ENCODE measurements at places on chromosomes 5 and 9. TPM values are rescaled to one million over a fixed set of nuclear protein-coding genes. Genes with fewer than 3 reads are reported as not detected.

DNA sequence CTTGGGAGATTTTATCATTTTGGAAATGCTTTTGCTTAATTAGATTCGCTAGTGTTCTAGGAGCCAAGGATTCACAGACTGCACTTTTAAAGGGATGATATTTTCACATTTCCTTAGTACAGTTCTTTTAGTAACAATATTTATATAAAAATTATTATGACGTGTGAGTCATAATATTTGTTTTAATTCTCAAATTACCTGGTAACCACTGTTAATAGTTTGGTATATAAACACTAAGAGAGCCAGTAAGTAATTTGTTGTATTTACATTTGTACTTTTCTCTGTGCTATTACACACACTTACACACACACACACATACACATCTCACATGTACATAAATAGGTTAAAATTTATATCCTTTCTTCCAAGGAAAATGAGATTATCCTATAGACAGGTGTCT, 58.8 kb upstream of the RAD23B start:
- DNase-seq = no peak

DNA sequence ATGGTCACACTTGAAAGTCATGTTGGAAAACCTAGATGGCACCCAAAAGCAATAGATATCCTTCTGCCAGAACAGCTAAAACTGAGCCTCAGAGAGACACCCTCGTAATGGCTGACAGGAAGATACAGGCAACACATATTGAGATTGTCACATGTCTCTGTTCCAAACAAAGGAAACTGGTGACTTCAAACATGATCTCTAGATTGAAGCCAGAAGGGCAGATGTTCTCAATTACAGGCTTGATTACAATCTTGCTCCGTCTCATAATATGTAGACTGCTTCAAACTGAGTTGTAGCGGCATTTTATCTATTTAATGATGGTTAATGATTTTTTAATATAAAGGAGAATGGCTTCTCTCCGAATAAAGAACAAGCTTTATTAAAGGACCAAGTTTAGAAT, 774.3 kb downstream of the KCTD16 start:
- DNase-seq = no peak

GRCh38 chr5:132688536-132689339, 14.9 kb downstream of the IL4 start:
- no peak for DNase-seq

DNA sequence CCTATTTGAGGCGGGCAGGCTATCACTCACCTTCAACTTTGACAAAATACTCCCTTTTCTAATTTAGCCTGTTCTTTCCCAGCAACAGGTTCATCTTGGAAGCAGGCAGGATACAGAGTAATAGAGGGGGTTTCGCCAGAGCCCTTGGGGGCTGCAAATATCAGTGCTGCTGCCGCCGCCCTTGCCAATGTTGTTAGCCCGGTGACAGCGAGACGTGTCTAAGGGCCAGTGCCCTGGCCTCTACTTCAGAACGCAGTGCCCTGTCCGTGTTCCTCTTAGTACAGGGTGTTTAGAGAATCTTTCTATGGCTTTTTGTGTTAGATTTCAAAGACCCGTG, 703 bp downstream of the FAM120AOS start:
- DNase-seq = peak; percentile 38

- DNase-seq = no peak
These were observed 38.7 kb downstream of the NEURL1B start for GRCh38 chr5:172679628-172680212.

DNA sequence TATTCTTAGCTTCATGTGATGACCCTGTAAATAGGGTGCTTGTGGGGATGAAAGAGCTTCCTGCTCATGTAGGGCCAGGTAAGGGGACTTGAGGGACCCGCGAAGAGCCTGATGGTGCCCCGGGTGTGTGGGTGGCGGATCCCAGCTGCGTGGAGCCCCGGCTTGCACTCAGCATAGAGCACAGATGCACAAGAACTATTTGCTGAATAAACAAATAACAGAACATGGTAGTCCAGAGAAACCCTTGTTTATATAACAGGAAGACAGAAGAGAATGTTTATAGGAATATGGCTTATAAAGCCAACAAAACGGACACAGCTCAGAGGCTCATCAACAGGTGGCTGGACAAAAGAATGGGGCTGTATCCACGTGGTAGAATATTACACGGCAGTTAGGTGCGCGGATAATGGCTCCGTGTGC, 106.9 kb upstream of the COL5A1 start:
- no peak for DNase-seq

- no peak for DNase-seq
These were observed 112.6 kb downstream of the GDNF start for GRCh38 chr5:37727238-37727637.

GRCh38 chr9:36148311-36149051, 11.9 kb downstream of the GLIPR2 start:
- DNase-seq = peak; percentile 96

DNA sequence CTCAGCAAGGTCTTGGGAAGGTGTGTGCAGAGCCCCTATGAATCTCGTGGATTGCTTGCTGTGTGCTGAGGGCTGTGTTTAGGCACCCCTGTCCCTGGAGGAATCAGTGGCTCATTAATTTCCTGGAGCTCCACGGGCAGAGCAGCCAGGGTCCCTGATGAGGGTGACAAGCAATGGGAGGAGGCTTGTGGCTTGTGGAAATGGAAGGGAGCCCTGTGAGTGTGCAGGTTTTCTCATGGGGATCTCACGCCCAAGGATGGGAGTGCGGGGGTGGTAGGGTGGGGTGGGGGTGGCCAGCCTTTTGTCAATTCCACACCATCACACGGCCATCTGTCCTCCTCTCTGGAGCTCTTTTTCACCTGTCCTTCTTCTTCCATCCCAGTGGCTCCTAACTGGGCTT, 25.3 kb downstream of the PHF2 start:
- DNase-seq = no peak

DNA sequence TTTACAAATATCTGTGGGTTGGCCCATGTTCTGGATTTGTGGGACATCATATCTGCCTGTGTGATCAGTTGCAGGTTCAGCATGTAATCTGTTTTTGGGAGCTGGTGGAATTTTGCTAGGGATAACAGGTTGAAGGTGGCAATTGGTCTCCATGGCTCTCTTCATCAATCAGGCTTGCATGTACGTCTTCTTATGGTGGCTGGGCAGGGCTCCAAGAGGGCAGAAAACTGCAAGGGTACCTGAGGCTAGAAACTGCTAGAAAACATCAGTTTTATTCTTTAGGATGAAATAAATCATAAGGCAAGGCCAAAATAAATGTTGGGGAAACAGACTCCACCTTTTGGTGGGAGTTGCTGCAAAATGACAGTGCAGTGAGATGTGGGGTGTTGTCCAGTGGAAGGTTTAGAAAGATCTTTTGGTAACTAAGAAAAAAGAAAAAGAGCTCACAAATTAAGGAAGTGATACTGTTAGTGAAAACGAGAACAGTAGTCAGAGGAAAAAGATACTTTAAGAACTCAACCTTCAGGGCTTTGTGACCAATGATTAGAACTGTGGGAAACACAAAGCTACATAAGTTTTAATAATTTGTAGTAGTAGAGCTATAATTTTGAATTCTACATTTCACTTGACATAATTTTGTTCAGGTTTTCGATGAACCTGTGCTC, 300.7 kb upstream of the IZUMO3 start:
- no peak for DNase-seq

DNA sequence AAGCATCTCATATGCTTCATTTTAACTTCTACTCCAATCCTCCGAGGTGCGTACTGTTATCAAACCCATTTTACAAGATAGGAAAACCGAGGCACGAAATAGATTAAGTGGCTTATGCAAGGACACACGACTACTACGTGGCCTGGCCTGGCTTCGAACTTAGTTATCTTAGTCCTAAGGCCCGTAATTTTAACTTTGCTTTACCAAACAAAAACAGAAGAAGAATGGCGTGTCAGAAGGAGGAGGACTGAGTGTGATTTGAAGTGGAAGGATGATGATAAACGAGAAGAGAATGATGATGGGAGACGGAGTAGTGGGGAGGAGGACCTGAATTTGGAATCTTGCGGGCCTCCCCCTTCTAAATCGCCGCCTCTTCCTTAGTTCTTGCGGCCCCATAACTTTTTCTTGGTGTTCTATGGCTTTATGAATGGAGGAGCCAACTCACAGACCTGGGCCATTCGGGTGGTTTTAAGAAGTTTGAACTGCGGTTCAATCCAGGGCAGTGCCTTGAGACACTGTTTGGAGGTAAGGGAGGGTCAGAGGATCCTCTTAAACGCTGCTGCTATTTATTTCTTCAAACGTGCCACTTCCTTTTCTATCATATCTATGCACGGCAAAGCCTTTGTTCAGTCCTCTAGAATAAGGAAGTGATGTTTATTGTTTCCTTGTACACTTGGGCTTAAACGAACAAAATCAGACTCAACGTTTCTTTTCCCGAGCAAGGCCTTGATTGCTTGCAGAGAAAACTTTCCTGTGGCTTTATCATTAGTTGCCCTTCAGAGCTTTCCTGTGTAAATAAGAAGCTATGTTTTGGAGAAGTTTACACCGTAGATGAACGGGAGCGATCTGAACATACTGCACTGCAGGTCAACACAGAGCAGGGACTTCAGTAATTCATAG, 795 bp downstream of the CNOT8 start:
- no peak for DNase-seq

- DNase-seq = peak; percentile 31
These were observed 101.3 kb upstream of the LARP1 start for GRCh38 chr5:154653764-154654485.

- no peak for DNase-seq
These were observed 479.9 kb downstream of the KDM4C start for GRCh38 chr9:7237473-7238246.

GRCh38 chr9:136921307-136921706, 23.2 kb downstream of the FBXW5 start:
- DNase-seq = no peak

GRCh38 chr9:100852088-100852487, 176.4 kb upstream of the PLPPR1 start:
- DNase-seq = no peak

GRCh38 chr5:73764586-73764985, 138.6 kb downstream of the ARHGEF28 start:
- no peak for DNase-seq

GRCh38 chr5:139140591-139141071, 57.5 kb downstream of the SIL1 start:
- DNase-seq = no peak

DNA sequence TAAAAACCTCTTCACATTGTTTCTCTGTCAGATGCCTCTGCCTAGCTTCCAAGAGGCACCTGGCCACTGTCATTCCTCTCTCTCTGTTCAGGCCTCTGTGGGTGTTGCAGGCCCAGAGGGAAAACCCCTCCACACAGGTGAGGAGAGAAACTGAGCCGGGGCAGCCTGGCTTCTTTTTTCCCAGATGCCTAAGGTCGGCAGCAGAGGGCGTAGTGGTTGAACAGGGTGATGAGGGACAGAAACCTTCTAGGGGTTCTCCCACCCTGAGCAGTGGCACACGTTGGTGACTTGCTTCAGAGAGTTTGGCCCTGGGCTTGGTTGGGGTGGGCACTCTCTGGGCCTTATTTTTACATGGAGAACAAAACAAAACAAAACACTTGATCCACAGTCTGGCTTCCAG, 12.2 kb downstream of the IL9 start:
- no peak for DNase-seq

GRCh38 chr5:132243366-132243977, 14.0 kb upstream of the PDLIM4 start:
- DNase-seq = no peak

GRCh38 chr9:73095425-73095824, 56.2 kb upstream of the ANXA1 start:
- DNase-seq = no peak

GRCh38 chr5:99063737-99064136, 134.9 kb upstream of the CHD1 start:
- DNase-seq = no peak

GRCh38 chr9:128587453-128587852, 35.1 kb downstream of the SPTAN1 start:
- no peak for DNase-seq

DNA sequence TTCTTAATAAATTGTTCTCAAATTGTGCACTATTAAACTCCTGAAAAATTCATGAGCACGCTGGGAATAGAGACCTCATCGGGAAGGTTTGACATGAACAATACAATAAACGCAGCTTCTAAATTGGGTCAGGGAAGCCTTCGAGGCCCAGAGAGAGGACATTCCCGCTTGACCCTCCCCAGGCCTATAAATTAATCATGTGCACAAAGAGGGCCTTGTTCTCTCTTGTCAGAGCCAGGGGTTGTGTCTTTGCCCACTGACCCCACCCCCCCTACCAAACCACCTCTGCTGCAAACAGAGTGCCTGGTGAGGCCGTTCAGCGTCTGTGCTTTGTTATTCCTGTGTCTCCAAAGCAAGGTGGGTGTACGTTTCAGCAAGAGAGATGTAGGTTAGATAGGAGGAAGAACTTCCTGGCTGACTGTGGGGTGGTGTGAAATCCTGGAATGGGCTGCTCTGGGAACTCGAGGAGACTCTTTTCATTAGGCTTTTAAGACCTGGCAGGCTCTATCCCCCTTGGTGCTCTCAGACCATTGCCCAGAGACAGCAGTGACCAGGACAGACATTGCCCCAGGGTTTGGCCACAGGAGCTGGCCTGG, 18.2 kb upstream of the DAB2IP start:
- DNase-seq = no peak

- no peak for DNase-seq
These were observed 7.7 kb upstream of the TTC23L start for GRCh38 chr5:34831303-34831702.

DNA sequence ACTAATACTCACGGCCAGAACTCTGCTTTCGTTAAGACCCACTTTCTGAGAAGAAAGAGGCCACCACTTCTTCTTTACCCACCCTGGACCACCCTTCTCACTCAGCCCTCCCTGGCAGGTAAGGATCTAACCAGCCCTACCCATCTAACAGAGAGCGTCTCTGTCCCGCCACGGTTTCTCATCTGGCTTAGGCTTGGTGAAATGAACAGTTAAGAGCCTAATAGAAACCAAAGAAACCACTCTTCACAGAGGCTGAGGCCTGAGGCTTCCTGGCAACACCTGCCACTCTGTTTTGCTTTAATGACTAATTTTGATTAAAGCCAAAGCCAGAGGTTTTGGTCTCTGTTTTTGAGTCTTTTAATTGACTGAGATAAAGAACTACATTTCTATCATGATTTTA, 354.1 kb upstream of the SLC30A5 start:
- no peak for DNase-seq

- DNase-seq = no peak
These were observed 14.8 kb downstream of the STXBP1 start for GRCh38 chr9:127626752-127627493.

DNA sequence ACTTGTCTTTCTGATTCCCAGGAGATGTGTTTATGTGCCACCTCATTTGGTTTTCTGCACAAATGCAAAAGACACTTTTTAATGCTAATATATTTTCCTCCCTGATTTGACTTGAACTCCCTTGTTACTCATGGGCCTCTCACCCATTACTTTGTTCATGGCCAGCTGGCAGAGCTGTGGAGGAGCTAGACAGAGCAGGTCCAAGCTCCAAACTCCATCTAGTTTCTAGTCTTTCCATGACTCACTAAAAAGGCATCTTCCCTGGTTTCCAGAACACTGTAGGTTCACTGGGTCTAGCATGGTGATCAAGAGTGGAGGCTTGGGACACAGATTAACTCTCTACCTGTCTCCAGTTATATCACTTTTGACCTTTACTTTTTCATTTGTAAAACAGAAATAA, 161.0 kb upstream of the SLC28A3 start:
- DNase-seq = peak; percentile 30

Gene SLC23A1
- not detected for total RNA-seq

Gene CCT5
- 117 TPM for total RNA-seq

Gene ZFP37
- total RNA-seq = 2.0 TPM

Gene KCNV2
- total RNA-seq = not detected

Gene TIFAB
- total RNA-seq = not detected

Gene HRCT1
- 9.3 TPM for total RNA-seq

Gene NOXA1
- total RNA-seq = 2.5 TPM

Gene ALDH1B1
- 19.4 TPM for total RNA-seq

Gene OBP2B
- total RNA-seq = not detected

Gene SMU1
- total RNA-seq = 14.2 TPM

Gene RABGAP1
- total RNA-seq = 38.0 TPM

Gene ZFP2
- 1.2 TPM for total RNA-seq

Gene MARVELD2
- 2.2 TPM for total RNA-seq

All from left cardiac atrium (tissue), 4 donors.